ENCODE measurements at places on chromosomes 12 and 14.

GRCh38 chr12:110280392-110280778, 662 bp upstream of the ATP2A2 start:
- DNase-seq: peak; percentile 64

DNA sequence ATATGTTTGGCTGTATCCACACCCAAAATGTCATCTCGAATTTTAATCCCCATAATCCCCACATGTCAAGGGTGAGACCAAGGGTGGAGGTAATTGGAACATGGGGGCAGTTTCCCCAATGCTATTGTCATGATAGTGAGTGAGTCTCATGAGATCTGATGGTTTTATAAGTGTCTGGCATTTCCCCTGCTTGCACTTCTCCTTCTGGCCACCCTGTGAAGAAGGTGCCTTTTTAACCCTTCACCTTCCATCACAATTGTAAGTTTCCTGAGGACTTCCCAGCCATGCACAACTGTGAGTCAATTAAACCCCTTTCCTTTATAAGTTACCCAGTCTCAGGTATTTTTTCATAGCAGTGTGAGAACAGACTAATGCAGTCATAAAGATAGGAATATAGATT, 216.7 kb upstream of the SSTR1 start:
- DNase-seq: no peak

DNA sequence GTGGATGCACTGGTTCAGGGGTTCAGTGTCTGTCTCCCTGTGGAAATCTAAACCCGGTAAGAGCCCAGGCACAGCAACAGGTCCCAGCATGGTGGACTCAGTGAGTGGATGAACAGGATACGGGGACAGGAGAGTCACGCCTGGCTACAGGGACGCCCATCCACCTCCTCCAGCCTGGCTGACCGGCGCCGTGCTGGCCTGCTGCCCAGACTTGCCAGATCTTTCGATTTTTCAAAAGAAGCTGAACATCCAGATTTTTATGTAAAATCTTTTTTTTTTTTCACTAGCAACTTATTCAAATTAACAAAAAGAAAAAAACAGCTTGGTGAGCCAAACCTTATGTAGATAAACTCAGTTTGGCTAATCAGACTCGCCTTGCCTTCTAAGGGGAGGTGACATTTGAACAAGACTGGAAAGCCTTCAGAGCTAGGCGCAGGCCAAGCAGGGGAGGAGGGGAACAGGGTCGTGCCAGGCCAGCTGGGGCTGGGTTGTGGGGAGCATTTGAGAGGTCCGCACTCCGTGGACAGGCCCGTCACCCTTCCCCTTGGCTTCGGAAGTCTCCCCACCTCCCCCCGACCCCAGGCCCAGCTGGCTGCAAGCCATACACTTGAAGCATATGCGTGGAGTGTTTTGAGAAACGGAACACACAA, 87.8 kb upstream of the NCOR2 start:
- no peak for DNase-seq

DNA sequence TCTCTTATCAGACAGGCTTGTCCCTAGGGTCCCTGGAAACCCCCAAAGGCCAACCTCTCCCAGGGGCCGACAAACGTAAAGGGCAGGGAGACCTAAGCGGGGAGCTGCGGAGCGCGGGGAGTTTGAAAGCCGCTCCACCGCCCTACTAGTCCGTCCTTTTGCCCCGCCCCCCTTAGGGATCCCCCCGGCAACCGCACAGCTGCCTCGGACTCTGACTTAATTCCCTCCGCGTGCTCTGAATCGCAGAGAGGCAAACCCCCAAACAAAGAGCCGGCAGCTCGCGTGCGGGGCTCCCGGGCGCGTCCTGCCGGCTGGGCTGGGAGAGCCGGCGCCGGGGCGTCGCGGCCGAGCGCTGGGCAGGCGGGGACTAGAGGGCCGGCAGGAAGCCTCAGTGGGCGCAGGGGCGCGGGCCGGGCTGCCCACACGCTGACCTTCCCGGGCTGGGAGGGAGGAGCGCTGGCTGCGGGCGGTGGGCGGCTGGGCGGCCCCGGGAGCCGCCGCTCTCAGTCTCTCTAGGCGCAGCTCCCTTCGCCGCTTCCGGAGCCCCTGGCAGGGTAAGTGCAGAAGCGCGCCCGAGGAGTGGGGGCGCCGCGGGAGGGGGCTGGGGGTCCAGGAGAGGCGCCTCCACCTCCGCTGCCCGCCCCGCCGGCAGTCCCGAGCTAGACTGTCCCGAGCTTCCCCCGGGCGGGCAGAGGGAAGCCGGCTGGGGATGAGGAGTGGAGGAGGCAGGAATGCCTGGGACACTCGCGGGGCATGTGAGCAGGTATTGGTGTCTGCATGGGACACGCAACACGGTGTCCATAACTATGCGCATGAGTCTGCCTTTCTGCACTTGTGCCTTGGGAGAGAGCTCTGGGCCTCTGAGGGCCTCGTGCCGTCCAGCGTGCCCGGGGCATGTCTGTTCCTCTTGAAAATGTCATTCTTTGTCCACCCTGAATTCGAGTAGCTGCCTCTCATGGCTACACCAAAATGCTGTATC, at the start of gene TSPAN11:
Gene TSPAN11 (plus strand): TSS at position 506 of the 979 bp plus-strand sequence. CDS start 27,244 bp downstream, outside the sequence.
- no peak for DNase-seq

GRCh38 chr12:100877776-100878175, 83.2 kb downstream of the ANO4 start:
- DNase-seq: no peak

DNA sequence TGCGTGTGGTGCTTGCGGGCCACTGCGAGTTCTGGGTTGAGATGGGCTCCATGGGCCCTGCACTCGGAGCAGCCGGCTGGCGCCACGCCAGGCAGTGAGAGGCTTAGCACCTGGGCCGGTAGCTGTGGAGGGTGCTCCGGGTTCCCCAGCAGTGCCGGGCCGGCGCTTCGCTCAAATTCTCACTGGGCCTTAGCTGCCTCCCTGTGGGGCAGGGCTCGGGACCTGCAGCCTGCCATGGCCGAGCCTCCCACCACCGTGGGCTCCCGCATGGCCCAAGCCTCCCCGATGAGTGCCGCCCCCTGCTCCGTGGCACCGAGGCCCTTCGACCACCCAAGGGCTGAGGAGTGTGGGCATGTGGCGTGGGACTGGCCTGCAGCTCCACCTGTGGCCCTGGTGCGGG, 375.7 kb downstream of the NELL2 start:
- DNase-seq: no peak

DNA sequence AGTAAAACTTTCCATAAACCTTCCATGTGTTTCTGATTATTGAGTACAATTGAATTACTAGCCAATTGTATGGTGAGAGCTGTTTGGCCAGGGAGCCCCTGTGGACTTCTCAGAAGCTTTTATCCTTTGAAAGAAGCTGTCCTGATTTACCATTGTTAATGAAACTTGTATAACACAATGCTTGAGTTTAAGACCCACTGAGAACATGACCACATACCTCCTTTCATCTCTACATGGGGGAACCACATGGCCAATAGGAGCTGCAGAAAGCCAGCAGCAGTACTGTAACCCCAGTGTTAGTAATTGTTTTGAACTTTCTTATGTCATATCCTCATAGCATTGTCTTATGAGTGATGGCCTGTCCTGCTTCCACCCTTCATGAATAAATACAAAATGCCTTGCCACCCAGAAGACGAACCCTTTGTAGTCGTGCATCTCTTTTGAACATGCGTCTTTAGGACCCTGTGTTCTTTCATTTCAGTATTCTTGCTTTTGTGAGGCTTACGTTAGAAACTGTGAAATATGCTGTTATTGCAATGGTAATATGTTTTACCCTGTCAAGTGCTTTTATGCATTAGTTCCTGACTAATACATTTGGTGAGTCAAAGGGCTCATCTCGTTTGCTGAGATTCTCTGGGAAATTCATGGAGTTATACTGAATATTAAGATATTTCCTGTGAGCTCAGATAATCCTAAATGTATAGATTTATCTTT, 815.7 kb downstream of the NRXN3 start:
- DNase-seq: no peak

DNA sequence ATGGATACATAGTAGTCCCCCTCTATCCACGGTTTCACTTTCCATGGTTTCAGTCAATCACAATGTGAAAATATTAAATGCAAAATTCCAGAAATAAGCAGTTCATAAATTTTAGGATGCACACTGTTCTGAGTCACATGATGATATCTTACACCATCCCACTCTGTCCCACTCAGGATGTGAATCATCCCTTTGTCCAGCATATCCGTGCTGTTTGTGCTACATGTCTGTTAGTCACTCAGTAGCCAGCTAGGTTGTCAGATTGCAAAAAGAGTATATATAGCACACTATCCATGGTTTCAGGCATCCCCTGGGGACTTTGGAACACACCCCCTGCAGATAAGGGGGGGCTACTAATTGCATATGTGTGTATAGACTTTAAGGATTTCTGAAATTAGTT, 8.1 kb upstream of the NAA30 start:
- DNase-seq: no peak

DNA sequence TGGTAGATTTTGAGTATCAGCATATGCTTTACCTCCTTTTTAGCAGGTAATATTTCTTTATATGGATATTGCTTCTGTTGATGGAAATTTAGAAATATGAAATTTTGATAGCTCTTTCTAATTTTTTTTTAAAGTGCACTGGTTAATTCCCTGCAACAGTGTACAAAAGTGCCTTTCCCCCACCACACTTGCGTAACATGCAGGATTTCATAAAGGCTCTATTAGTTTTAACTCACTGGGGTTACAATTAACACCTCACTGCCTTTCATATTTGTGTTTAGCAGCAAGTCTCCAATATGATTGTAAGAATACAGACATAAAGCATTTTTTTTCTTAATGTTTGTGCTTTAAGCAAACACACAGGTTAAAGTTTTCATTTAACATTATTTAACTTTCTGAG, 25.6 kb downstream of the MNAT1 start:
- no peak for DNase-seq

- DNase-seq: peak; percentile 80
These were observed at the start of gene STYK1 for GRCh38 chr12:10673659-10674384. Gene STYK1 (minus strand): TSS chr12:10674052. CDS start chr12:10634618, 39,434 bp downstream.

DNA sequence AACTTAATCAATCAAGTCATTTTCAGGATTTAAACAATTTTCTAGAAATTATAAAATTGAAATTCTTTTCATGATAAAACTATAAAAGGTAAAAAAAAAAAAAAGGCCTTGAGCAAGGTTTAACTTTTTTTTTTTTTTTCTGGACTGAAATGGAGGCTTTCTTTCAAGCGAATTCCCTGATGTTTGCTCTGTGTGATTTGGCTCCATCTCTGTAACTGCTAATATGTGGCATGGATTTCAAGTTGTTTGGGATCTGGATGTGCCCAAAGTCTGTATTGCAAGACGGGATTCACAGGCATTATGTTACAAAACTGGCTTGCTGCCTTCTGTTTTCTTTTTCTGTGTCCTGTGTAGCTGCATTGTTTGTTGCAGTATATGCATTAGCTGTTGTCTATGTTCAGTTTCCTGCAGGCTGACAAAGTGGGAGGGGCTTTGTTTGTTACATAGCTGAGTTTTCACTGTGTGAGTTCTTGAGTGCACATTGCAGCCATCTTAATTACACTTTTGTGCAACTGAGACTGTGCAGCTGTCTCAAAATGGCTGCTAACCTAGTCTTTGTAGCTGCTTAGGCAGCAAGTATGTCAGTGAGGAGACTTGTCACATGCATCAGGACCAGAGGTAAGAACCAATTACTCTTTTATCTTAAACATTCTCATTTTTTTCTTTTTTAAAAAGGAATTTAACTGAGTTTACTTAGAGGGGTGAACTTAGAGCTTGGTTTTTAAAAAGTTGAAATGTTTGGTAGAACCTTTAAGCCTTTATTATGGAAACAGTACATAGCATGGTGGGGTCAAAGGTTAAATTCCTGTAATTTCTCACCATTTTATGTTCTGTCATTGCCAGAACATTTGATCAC, 19.5 kb downstream of the ATF7IP start:
- DNase-seq: peak; percentile 33

DNA sequence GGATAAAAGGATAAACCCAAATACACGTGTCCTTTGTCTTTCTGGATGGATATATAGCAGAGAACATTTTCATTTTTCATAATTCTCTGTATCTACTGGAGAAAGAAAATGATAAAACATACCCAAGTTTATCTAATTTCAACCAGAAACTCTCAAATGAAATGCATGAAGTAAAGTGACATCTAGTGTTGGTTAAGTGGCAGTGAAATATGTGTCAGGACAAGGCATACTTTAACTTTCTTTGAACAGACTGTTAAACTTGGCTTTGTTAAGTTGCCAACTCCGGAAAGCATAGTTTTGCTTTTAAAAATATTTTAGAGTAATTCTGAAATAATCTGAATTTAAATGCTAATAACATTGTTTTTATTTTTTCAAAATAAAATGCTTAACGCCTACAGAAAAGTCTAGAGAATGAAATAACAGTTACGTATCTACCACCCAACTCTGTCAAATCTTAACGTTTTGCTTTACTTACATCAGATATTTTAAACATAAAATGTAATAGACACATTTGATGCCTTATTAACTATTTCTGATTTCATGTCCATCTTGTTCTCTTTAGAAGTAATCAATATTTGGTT, 25.2 kb upstream of the NTN4 start:
- DNase-seq: no peak

GRCh38 chr12:124175704-124176103, 119.2 kb upstream of the RFLNA start:
- no peak for DNase-seq

DNA sequence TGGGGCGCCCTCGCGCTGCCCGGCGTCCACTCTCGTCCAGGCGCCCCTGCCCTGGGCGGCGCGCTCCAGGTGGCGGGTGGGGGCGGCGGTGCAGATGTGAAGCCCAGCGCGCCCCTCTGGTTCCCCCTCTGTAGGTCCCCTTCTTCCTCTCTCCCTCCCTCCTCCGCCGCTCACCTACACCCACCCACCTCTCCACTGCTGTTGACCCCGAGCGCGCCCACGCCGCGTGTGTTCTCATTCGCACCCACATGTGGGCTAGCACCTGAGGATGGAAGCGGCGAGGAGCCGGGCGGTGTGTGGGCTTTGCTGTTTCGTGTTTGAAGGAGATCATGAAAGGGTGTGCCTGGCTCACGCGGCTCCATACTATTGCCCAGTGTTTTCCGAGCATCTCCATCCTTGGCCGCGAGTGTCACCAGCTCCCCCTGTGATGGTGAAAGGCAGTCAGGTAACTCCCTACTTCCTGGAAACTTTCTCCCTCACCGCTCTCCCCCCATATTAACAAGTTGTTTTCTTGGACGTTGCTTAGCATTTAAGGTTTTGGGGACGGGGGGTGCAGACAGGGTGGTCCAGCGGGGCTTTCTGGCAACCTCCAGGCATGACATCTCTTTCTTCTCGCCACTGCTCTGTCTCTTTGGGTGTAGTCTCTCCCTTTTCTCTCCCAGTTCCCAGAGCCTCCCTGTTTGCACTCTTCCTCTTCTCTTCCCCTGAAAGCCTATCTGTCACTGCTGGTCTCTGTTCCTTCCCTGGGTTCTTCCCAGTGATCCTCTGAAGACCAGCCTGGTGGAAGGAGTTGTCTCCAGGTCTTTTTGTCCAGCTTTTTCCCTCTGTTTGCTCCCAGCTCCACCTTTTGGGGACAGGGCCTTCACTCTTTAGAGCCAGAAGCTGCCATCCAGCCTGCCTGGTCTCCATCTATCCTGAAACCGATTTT, 1.6 kb downstream of the CACNA1C start:
- DNase-seq: no peak

GRCh38 chr12:18290386-18290785, 29.1 kb downstream of the PIK3C2G start:
- DNase-seq: no peak

DNA sequence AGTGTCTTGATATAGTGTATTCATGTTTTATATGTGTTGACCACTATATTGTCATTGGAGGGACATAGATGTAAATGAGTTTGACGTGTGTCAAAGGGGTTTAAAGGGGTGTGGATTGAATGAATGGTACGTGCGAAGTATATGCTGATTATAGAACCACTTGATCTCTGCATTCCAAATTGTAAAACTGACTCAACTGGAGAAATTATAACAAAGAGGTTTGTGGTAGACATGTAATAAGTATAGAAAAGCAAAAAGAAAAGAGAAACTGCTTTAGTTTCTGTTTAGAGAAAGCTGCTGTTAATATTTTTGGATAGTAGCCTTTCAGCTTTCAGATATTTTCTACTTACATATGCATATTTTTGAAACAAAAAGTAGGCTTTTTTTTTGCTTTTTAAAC, 8.9 kb upstream of the MYRFL start:
- no peak for DNase-seq

Measured in activated CD8-positive, alpha-beta memory T cell treated with anti-CD3 and anti-CD28 coated beads, Interleukin-2, amount 50 U/mL, for 4 hours (primary cell).